MCF 10A (cell line): ENCODE measurements at places on chromosomes 11 and 22. TPM values are rescaled to one million over a fixed set of nuclear protein-coding genes. Genes with fewer than 3 reads are reported as not detected.

Gene IFTAP
- total RNA-seq, result 13.1 and 18.6 TPM in 2 replicates

Gene SAA4
- total RNA-seq, result not detected in 2 replicates

Gene DRD4
- 0.44 and 1.3 TPM in 2 replicates for total RNA-seq

Gene CCDC116
- 0.21 TPM in 1 of 2 replicates, not detected in the other for total RNA-seq

DNA sequence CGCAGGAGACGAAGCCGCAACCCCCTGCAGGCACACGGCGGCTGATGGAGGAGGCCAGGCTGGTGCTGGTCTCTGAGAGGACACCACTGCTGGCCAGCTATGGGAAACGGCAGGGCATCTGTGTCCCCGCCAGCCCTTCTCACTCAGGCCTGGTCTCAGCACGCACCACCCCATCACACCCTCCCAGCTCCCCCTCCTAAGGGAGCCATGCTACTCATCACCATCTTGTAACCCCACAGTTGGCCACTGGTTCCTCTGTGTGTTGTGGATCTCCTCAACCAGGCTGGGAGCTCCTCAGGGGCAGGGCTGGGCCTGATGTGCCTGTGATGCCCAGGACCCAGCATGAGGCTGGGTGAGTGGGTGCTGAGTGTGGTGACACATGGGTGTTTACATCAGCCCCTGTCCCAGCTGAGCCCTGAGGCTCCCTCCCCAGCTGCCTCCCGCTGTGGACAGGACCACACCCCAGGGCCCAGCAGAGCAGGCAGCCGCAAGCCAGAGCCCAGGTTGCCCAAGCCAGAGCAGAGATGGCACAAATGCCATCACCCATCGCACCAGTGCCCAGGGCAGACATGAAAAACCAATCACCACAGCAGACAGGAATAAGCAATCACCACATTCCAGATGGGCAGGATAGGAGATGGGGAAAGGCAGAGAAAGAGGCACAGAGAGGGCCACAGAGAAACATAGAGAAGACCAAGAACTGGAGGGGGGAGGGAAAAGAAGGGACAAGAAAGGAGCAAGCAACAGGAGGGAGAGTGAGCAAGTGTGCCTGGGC is 8.2 kb downstream of the ARVCF start:
- DNase-seq, result no peak
- no peaks in the 10 kb centered on the region for H3K27me3 ChIP-seq
- no peak overlapping the region for H3K4me3 ChIP-seq
- no peak overlapping the region for H3K27ac ChIP-seq
- peaks cover 9% of the 10 kb centered on the region for H3K4me1 ChIP-seq

GRCh38 chr11:118240999-118241763 is 11.0 kb downstream of the MPZL3 start:
- peak overlapping the region; percentile 70 for H3K27ac ChIP-seq
- H3K4me1 ChIP-seq, result peaks cover 25% of the 10 kb centered on the region
- H3K36me3 ChIP-seq, result peaks cover 19% of the 10 kb centered on the region
- H3K27me3 ChIP-seq, result no peaks in the 10 kb centered on the region
